ENCODE measurements at places on chromosomes 16 and 17. TPM values are rescaled to one million over a fixed set of nuclear protein-coding genes. Genes with fewer than 3 reads are reported as not detected.

MT1G gene
- 3.1 TPM for polyA plus RNA-seq

GRCh38 chr16:66489385-66489784 is 60.5 kb downstream of the TK2 start:
- no peak for DNase-seq

GRCh38 chr17:493666-494065 is 141.1 kb upstream of the RPH3AL start:
- no peak for DNase-seq

DNA sequence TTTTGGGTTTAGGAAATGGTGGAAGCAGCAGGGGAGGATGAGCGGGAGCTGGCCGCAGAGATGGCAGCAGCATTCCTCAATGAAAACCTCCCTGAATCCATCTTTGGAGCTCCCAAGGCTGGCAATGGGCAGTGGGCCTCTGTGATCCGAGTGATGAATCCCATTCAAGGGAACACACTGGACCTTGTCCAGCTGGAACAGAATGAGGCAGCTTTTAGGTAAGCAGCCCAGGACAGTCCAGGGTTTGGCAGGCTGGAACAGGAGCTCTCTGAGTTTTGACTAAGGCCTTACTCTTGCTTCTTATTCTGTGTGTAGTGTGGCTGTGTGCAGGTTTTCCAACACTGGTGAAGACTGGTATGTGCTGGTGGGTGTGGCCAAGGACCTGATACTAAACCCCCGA is 41.4 kb downstream of the SF3B3 start:
- no peak for DNase-seq

DNA sequence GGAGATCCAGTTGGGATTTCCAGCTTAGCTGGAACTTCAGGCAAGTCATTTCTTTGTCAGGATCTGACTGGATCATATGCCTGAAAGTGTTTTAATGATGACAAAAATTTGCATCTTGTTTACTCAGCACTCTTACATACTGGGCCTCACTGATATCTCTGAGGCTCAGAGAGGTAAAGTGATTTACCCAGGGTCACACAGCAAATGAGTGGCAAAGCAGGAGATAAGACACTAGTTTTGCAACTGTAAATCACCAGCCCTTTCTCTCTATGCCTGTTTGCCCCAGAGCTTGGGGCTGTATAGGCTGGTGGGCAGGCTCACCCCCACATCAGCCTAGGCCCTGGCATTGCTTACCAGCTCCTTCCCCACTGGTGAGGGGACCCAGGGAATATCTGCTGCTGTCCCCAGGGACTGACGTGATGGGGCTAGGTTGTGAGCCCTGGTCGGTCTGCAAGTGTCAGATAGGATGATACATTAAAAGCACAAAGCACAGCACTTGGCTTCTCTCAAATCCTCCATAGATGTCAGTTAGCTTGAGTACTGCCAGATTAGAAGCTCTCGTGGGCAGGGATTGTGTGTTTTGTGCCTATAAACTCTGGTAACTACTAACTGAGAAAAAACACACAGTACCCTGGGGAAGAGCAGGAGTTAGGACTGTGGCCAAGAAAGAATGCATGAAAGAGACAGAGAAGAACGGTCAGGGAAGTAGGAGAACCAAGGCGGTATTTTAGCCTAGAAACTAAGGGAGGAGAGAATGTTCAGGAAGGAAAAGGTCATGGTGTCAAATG is 165.4 kb downstream of the COPRS start:
- peak; percentile 11 for DNase-seq

GRCh38 chr17:50352693-50353599 is 7.0 kb downstream of the XYLT2 start:
- no peak for DNase-seq

DNA sequence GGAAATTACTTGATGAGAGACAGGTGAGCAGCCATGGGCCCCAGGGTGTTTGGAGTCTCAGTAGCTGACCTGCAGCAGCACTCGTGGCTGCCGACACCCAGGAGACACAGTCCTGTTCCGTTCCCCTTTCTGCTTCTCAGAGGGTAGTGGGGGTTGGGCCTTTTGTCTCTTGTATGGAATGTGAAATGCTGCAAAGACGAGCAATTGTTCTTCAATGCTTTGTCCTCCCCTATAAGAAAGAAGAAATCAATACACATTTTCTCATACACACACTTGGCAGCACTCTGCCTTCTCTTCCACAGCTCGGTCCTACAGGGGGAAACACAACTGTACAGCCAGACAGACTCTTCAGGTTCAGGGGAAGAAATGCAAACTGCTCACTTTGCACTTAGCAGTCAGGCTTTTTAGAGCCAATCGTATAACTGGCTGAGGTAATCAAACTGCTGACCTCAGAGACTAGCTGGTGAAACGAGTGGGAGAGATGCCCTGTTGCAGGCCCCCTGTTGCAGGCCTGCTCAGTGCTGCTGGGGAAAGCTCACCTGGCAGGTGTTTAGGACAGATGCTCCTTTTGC is 96.7 kb downstream of the AATF start:
- no peak for DNase-seq

MYADML2 gene
- 2.2 TPM for polyA plus RNA-seq

PRSS22 gene
- 0.17 TPM for polyA plus RNA-seq

FADS6 gene
- polyA plus RNA-seq: 7.5 TPM

DNA sequence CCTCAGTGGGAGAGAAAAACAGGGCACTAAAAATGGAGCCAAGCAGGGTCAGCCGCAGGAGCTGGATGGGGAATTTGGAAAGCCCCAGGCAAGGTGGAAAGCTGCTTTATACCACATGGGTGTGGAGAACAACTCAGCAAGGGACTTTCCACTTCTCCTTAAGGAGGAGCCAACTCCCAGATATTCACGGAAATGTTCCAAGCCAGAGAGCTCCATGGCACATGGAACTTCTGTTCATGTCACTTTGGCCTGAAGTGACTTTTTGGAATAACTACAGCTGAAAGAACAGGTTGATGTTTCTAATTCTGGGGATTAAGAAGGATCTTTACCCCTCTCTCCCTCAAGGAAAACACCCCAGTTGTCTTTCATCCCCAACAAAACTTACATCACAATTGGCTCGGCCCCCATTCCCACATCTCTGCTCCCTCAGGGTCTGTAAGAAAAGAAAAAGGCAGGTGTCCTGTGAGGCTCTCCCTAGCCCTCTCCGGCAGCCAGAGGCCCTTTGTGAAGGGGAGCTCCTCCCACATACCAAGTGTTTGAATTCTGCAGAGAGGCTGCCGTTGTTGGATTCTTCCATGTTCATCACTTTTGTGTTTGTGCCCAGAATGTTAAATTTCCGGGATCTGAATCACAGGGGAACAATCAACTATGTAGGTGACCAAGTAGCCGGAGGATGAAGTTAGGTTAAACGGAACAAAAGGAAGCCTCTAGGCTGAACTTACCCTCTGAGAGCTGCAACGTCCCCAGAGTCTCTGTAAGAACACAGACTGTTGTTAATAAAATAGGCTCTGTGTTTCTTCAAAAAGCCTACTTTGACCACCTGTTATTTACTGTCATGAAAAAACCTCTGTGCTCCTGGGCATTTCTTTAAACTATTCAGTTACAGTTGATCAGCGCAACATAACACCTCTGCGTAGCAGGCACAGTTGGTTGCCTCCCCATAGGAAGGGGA is 41.0 kb downstream of the STAT5A start:
- DNase-seq: no peak

DNA sequence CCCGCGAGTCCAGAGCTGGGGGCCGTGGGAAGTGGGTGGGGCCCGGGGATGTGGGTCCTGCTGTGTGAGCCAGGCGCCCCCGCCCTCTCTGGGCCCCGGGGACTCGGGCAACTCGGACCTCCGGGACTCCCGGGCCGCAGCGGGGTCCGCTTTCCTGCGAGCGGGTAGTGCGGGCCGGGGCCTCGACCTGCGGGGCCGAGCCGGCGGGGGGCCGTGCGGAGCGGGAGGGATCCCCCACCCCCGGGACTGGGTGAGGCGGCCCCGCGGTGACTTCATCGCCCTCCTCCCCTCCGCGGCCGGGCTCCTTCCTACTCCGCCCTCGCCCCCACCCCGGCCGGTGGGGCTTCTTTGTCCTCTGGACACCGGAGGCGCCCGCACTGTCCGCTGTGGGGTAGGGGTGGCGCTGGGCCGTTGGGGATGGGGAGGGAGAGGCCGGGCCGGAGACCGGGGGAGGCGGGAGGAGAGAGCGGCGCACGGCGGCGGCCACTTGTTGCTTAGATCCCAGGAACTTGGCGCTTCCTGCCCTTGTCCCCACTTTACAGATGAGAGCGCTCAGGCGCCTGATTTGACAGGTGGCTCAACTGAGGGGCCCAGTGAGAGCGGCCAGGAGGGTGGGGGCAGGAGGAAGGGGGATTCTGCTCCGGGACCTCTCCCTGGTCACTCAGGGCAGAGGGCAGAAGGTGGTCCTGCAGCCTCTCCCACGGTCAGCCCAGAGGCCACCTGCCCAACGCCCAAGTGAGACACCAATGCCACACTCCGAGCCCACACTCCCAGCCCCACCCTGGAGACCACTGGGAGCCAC is 874 bp downstream of the CMTM3 start:
- DNase-seq: peak; percentile 28

- no peak for DNase-seq
Measured at GRCh38 chr17:6498356-6498755, 54.1 kb downstream of the PIMREG start.

DNA sequence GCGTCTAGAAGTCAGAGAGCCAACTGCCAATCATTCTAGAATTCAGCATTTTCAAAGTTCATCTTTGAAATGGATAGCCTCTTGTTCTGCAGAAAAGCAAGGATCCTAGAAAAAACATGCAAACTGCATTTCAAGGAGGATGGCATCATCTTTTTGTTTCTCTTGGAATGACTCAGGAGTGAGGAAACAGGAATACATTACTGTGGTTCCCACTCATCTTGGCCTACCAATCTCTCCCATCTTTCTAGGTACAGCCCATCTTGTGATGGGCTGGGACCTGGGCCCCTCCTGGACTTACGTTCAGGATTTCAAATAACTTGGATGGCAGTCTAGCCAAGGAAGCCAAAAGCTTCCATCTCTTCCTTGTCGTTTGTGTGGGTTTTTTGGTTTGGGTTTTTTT is 363.4 kb downstream of the CDH13 start:
- no peak for DNase-seq

- DNase-seq: no peak
Measured at GRCh38 chr17:81306898-81307510, 11.9 kb upstream of the SLC38A10 start.

DNA sequence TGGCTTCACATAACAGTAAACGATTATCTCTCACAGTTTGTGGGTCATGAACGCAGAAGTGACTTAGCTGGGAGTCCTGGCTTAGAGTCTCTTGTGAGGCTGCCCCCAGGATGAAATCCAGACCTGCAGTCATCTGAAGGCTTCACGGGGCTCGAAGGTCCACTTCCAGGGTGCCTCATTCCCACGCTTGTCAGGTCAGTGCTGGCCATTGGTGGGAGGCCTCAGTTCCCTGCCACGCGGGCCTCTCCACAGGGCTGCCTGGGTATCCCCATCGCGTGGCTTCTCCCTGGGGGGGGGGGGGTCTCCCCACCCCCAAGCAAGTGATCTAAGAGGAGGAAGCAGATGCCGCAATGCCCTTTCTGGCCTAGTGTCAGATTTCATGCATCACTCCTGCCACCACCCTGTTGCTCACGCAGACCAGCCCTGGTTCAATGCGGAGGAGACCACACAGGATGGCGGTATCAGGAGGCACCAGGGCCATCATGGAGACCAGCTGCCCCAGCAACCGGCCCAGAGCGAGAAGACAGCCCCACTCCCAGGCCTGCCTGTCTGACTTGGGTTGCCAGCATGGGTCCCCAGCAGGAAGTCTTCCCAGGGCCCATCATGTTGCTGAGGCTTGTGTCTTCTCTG is 77.3 kb upstream of the CDH5 start:
- DNase-seq: no peak

- DNase-seq: no peak
Measured at GRCh38 chr17:55413825-55414489, 7.7 kb downstream of the MMD start.

- DNase-seq: no peak
Measured at GRCh38 chr16:83727018-83727417, 80.8 kb upstream of the HSBP1 start.

DNA sequence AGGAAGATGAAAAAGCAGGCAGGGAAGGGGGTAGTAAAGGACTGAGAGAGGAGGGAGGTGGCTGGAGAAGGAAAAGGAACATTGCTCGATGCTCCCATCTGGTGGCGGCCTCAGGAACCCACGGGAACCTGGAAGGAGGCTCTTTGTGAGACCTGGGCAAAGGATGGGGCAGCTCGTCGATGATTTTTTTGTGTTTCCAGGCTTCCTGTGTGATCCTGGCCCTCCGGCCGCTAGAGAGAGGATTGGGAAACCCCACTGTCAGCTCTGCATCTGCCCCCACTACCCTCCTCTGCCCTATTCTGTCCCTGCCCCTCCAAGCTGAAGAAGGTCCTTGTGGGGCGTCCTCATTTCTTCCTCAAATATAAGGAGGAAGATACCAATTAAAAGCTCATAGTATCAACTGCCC is 6.6 kb downstream of the WFIKKN2 start:
- no peak for DNase-seq

DNA sequence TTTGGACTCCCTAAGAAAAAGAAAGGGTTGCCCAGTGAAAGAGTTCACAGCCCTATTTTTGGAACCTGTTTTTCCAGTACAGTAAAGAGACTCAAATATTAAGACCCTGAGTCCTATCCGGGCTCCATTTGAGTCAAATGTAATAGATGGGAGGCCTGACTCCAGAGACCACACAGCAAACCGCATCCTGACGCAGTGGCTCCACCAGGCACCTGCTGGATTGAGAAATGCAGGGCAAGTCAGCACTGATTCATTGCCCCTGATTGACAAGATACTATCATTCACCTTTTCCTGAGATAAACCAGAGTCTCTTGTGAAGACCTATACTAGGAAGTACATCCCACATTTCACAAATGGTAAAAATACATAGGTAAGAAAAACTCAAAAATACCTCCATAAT is 715.7 kb upstream of the SOX9 start:
- DNase-seq: no peak

DNA sequence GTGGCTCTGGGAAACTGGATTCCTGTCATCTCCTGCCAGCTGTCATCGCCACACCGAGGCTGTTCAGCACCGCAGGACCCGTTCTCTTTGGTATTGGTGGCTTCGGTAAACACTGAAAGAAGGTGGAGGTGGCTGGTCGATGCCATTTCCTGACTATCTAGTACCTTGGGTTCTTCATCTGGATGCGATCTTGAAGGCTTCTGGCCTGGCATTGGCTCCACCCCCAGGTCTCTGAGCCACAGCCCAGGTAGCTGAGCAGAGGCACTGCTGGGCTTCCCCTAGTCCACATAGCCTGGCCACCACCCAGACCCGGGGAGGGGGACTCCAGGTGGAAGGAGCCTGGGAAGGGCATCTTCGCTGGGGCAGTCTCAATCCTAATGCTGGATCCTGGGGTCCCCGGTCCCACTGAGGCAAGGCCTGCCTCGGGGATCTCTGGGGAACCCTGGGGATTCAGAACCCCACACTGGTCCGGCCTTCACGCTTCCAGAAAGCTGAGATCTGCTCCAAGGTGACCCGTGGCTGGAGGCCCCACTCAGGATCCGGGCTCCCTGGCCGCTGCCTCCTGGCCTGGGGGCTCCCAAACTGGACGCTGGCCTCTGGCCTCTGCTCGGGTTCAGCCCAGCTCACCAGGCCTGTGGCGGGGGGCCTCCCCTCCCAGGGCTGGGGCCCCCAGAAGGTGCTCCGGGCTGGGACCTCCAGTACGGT is 1.8 kb downstream of the C16orf54 start:
- DNase-seq: no peak

CCL15 gene
- not detected for polyA plus RNA-seq

GRCh38 chr17:57114085-57114673 is 29.1 kb downstream of the AKAP1 start:
- DNase-seq: no peak

All from spinal cord (tissue), 10 donors.